WTC11 (cell line): ENCODE measurements at places on chromosomes 12 and 14. TPM values are rescaled to one million over a fixed set of nuclear protein-coding genes. Genes with fewer than 3 reads are reported as not detected.

The MAP3K9 gene
- 28.0 to 29.6 TPM (median 29.4 TPM) in 3 replicates for total RNA-seq

The UNC79 gene
- total RNA-seq, result 2.1 to 2.4 TPM (median 2.3 TPM) in 3 replicates

The OVCH1 gene
- total RNA-seq, result 0.04 to 0.25 TPM in 2 of 3 replicates, not detected in the other

The LRCOL1 gene
- total RNA-seq, result 0.24 TPM in 1 of 3 replicates, not detected in the others

The SPIC gene
- total RNA-seq, result not detected in 3 replicates

- H3K27me3 ChIP-seq, result no peaks in the 10 kb centered on the region
- 0 out of 2 replicates have a peak, but pooled peaks cover under 1% of the 10 kb centered on the region for H3K36me3 ChIP-seq
- peaks cover 18% of the 10 kb centered on the region for H3K4me1 ChIP-seq
Observed at GRCh38 chr14:73003681-73004080, 23.2 kb downstream of the ZFYVE1 start.

DNA sequence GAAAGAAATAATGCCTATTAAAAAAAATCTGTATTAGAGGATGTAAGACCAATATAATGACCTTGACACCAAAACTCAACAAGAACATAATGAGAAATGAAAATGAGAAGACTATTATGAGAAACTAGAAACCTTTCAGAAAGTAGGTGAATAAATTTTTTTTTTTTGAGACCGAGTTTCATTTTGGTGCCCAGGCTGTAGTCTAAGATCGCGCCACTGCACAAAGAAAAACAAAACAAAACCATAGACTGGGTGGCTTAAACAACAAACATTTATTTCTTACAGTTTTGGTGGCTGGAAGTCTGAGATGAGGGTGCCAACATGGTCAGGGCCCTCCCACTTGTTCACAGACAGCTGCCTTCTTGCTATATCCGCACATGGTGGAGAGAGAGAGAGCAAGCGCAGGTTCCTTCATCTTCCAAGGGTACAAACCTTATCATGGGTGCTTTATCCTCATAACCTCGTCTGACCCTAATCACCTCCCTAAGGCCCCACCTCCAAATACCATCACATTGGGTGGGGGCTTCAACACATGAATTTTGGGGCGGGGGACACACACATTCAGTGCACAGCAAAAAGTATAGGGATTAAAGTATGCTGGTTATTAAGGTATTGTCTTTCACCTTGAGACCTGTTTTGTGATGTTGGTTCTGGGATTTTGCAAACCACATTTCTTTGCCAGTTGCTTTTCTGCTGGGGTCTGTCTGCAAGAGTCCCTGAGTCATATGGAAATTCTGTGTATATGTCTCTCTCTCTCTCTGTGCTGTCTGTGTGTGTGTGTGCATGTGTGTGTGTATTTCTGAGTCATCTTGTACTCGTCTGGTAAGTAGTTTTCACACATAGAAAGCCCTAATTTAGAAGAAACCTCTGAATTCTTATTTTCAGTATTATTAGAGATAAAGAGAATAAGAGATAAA lies 26.2 kb downstream of the ZCRB1 start:
- H3K4me1 ChIP-seq, result no peaks in the 10 kb centered on the region
- no peaks in the 10 kb centered on the region for H3K36me3 ChIP-seq
- no peaks in the 10 kb centered on the region for H3K27me3 ChIP-seq

DNA sequence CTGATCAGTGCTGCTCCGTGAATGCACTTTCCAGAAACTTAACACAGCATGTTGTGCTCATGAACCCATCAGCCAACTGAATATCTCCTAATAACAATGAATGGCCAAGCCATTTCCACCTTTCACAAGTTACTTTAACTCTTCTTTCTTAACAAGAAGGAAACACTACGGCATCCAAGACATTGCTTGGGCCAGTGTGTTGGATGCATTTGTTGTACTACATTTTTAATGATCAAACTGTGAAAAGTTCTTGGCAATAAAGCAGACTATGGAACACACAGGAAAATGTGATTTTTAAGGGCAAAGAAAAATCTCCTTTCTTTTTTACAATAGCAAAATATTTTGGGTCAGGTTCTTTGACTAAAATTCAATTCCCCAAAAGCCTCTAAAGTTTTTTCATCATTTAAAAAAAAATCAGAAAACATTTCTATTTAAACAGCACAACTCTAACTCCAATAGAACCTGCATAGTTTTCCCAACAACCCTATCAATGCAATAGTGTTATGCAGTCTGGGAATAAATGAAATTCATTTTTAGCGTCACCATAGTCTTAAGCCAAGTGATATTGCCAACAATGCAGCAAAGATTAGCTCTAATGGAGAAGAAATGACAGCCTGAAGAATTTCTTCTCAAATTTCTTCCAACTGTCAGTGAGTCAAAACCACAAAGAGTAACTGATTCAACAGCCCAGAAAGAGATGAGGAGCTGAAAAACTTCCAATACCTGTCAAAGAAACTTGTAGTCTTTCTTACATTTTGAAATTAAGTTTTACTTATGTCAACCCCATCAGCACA lies 50.7 kb upstream of the PTPRR start:
- no peaks in the 10 kb centered on the region for H3K36me3 ChIP-seq
- no peaks in the 10 kb centered on the region for H3K27me3 ChIP-seq
- no peak overlapping the region for H3K4me3 ChIP-seq
- no peak for DNase-seq
- H3K27ac ChIP-seq, result no peak overlapping the region
- H3K4me1 ChIP-seq, result peaks cover 4% of the 10 kb centered on the region

GRCh38 chr14:100065942-100066574 lies 836 bp downstream of the EVL start:
- no peak overlapping the region for H3K27ac ChIP-seq
- no peak overlapping the region for H3K4me3 ChIP-seq
- H3K4me1 ChIP-seq, result peaks cover 14% of the 10 kb centered on the region; the same call in 1 of the 2 replicates
- DNase-seq, result no peak
- no peaks in the 10 kb centered on the region for H3K36me3 ChIP-seq
- no peaks in the 10 kb centered on the region for H3K27me3 ChIP-seq

GRCh38 chr12:88519802-88520435 lies 60.4 kb downstream of the KITLG start:
- DNase-seq, result no peak
- no peak overlapping the region for H3K27ac ChIP-seq
- no peak overlapping the region for H3K4me3 ChIP-seq
- peaks cover 9% of the 10 kb centered on the region for H3K4me1 ChIP-seq
- no peaks in the 10 kb centered on the region for H3K27me3 ChIP-seq

DNA sequence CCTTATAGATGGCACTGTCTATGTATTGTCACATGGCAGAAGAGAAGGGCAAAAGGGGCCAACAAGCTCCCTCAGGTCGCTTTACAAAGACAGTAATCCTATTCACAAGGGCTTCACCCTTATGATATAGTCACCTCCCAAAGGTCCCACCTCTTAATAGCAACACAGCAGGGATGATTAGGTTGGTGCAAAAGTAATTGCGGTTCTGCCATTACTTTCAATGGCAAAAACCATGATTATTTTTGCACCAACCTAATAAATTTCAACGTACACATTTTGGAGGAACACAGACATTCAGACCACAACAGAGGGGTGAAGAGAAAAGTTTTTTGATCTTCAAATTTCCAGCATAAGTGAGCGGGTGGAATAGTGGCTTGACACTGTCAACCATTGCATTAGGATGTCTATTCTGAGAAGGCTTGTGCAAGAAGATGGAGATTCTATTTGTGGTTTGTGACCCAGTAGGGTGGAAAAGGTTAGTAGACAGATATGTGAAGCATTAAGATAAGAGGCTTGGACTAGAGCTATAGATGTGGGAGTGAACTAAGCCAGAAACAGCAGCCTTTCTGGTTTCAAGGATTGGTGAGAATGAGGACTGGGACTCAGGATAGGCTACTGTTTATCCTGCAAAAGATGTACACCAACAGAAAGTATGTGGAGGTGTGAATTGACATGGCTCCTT lies 75.5 kb upstream of the CPSF6 start:
- H3K4me1 ChIP-seq, result peaks cover 27% of the 10 kb centered on the region
- no peak overlapping the region for H3K4me3 ChIP-seq
- no peak for DNase-seq
- H3K27me3 ChIP-seq, result no peaks in the 10 kb centered on the region

DNA sequence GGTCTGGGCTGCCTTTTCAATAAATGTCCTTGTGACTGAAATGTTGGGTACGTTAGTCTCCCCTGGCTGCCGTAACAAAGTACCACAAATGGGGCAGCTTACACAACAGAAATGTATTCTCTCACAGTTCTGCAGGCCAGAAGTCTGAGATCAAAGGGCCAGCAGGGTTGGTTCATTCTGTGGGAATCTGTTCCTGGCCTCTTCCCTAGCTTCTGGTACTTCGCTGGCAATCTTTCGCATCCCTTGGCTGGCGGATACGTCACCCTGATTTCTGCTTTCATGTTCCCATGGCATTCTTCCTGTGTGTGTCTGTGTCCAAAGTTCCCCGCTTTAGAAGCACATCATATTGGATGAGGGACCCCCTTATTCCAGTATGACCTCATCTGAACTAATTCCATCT lies 95.8 kb upstream of the NCOR2 start:
- H3K4me3 ChIP-seq, result no peak overlapping the region
- no peaks in the 10 kb centered on the region for H3K36me3 ChIP-seq
- H3K27me3 ChIP-seq, result no peaks in the 10 kb centered on the region
- no peak for DNase-seq
